SHP77 treated with DMSO at 0.1 percent for 48 hours (cell line): ENCODE measurements at places on chromosomes 1 and 21.
A peak's percentile ranks its signal among the peaks of the same experiment; 100 is the strongest.

- DNase-seq = no peak
Measured at GRCh38 chr21:41892726-41893125, 13.6 kb upstream of the PRDM15 start.

GRCh38 chr1:89837036-89837481, 16.2 kb downstream of the LRRC8D start:
- no peak for DNase-seq

DNA sequence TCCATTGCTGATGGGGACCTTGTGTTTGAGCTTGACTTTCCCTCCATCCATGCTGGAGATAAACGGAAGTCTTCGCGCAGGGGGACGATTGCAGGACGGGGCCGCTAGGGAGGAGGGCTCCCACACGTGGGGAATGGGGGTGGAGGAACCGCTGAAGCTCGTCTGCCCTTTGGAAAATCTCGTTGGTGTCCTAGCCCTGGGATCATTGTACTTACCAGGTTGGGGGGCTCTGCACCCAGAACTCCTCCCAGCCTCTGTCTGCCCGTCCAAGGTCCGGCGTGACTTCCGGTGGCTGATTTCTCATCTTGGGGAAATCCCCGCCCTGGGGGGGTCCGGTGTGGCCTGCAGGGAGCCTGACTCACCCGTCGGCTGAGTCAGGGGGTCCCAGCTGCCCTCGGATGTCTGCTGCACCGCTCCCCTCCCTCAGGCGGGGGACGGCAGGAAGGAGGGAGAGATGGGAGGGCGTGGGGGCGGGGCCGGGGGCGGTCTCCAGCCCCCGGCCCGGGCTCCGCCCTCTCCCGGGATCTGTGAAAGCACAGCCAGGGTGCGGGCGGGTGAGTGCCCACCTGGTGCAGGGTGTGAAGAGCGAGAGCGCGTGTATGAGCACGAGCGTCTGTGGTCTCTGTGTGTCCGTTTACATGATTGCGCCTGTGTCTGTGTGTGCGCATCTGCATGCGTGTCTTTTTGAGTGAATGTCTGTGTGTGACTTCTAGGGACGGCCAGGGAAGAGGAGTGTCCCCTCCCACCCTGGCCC, 35.8 kb downstream of the PIK3CD start:
- peak; percentile 8 for DNase-seq

DNA sequence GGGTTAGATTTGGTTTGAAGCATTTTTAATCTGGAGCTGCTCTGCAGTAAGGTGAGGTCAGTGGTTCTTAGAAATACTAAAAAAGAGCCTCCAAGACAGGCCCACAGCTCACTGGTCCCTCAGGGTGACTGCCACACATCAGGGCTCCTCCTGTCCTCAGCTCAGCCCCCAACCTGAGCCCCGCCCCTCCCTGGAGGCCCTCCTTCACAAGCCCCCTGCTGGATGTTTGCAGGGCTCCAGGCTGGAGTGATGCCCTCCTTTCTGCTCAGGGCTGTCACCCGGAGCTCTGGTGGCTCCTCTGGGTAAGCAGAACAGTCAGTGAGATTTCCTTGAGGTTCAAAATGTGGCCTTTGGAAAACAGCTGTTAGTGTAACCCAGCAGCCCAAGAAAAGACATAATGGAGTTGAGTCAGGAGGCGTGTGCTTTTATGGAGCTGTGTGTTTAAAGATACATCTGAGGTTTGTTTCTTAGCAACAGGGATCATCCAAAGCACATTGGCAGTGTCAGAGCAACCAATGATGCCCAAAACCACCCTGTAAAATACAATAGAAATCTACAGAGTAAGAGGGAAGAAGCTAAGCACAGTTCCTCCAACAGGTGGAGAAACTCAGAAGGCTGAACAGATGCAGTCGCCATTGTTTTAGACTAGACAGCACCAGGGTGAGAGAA, 21.4 kb downstream of the STUM start:
- no peak for DNase-seq

GRCh38 chr1:222285526-222285925, 262.4 kb downstream of the HHIPL2 start:
- no peak for DNase-seq

- no peak for DNase-seq
Measured at GRCh38 chr1:66357478-66358197, 176.3 kb upstream of the SGIP1 start.

DNA sequence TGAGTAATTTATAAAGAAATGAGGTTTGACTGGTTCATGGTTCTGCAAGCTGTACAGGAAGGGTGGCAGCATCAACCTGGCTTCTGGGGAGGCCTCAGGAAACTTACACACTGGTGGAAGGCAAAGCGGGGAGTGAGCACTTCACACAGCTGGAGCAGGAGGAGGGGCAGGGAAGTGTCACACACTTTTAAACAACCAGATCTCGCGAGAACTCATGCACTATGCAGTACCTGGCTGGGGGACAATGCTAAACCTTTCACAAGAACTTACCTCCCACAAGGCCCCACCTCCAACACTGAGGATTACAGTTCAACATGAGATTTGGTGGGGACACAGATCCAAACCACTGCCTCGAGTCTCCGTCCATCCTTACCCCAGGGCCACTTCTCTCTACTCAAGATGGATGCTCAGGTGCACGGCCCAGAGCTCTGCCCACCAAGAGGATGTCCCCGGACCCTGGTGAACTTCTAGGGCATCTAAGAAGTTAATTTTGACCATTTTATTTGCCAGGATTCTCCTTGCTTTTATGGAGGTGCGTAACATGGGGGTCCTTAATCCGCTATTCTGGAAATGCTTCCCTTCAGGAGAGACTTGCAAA, 22.7 kb upstream of the ACTRT2 start:
- no peak for DNase-seq

DNA sequence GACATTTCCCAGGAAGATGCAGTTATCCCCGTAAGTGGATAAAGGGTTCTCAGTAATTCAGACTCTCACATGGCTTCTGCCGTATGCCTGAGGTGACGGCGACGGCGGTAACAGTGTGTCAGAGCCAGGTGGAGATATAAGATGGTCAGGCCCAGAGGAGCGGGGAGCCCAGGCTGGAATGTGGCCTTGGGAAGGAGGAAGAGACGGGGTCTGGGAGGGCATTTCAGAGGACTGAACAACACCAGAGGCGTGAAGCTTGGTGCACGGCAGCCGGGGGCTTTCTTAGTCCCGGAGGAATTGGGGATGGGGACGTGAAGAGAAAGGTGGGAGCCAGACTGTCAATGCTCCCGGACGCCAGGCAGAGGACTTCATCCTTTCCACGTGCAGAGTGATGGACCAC, 1.0 kb downstream of the RER1 start:
- no peak for DNase-seq

- no peak for DNase-seq
Measured at GRCh38 chr1:217403026-217403720, 227.7 kb downstream of the GPATCH2 start.

- DNase-seq = no peak
Measured at GRCh38 chr1:93692983-93693591, 11.4 kb upstream of the BCAR3 start.
